ENCODE measurements at places on chromosomes 2 and 18. TPM values are rescaled to one million over a fixed set of nuclear protein-coding genes. Genes with fewer than 3 reads are reported as not detected.

The ABCG5 gene
- total RNA-seq, result not detected

The IL1RL1 gene
- total RNA-seq, result 4.0 TPM

The C2orf78 gene
- not detected for total RNA-seq

The APCDD1 gene
- 31.2 TPM for total RNA-seq

The ADD2 gene
- total RNA-seq, result 2.8 TPM

The PRLH gene
- total RNA-seq, result not detected

The RAPH1 gene
- total RNA-seq, result 77.4 TPM

The HTR2B gene
- 0.31 TPM for total RNA-seq

The COL5A2 gene
- total RNA-seq, result 607 TPM

The CRYGD gene
- not detected for total RNA-seq

The CFAP53 gene
- total RNA-seq, result 0.31 TPM

The MAP3K19 gene
- total RNA-seq, result 0.21 TPM

The VIT gene
- total RNA-seq, result 23.1 TPM

The SERPINB13 gene
- total RNA-seq, result 17.5 TPM

The SIGLEC15 gene
- total RNA-seq, result not detected

The HOXD8 gene
- total RNA-seq, result 2.7 TPM

The ANKRD23 gene
- total RNA-seq, result 96.8 TPM

The TMEFF2 gene
- total RNA-seq, result 0.41 TPM

The FLACC1 gene
- 0.72 TPM for total RNA-seq

The SYT4 gene
- 1.2 TPM for total RNA-seq

The GALR1 gene
- total RNA-seq, result 0.21 TPM

The YES1 gene
- 152 TPM for total RNA-seq

The PSMA8 gene
- not detected for total RNA-seq

The EFEMP1 gene
- 75.8 TPM for total RNA-seq

The MYOM1 gene
- total RNA-seq, result 662 TPM

The NTSR2 gene
- total RNA-seq, result not detected

The MRO gene
- total RNA-seq, result 0.21 TPM

The GAREM1 gene
- total RNA-seq, result 14.0 TPM

The STAT4 gene
- 4.8 TPM for total RNA-seq

The ACADL gene
- total RNA-seq, result 8.6 TPM

The EMX1 gene
- total RNA-seq, result not detected

The ST6GAL2 gene
- 7.1 TPM for total RNA-seq

The ARHGEF4 gene
- total RNA-seq, result 48.5 TPM

The IL36RN gene
- 5.6 TPM for total RNA-seq

The KCNJ13 gene
- not detected for total RNA-seq

The FTCDNL1 gene
- total RNA-seq, result 6.7 TPM
